Stimulated activated CD8-positive, alpha-beta memory T cell treated with anti-CD3 and anti-CD28 coated beads, Interleukin-7, amount 100 ng/mL, for 1 hour (primary cell): ENCODE measurements at places on chromosomes 6 and 20.

DNA sequence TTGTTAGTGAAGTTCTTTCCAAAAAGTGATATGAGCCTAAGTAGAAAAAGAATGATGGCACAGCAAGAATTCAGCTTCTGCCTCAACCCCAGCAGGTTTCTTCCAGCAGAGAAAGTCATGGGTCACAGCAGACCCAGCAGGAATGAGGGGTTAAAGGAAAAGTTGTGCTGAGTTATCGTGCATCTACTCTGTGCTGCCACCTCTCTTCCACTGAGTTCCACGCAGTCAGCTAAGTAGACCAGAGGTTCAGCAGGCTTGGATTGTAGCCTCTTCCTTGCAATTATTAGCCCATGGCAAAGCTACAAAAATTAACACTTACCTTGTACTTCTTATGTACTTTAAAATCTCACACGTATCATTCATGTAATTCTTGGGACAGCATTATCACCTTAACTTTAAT lies 510.8 kb downstream of the PTPRT start:
- no peak for DNase-seq

- DNase-seq: no peak
These were observed 14.2 kb downstream of the VEGFA start for GRCh38 chr6:43784049-43784855.

GRCh38 chr6:97068211-97068610 lies 143.7 kb downstream of the KLHL32 start:
- DNase-seq: no peak

- DNase-seq: no peak
These were observed 53.9 kb downstream of the FAM120B start for GRCh38 chr6:170360476-170360875.

DNA sequence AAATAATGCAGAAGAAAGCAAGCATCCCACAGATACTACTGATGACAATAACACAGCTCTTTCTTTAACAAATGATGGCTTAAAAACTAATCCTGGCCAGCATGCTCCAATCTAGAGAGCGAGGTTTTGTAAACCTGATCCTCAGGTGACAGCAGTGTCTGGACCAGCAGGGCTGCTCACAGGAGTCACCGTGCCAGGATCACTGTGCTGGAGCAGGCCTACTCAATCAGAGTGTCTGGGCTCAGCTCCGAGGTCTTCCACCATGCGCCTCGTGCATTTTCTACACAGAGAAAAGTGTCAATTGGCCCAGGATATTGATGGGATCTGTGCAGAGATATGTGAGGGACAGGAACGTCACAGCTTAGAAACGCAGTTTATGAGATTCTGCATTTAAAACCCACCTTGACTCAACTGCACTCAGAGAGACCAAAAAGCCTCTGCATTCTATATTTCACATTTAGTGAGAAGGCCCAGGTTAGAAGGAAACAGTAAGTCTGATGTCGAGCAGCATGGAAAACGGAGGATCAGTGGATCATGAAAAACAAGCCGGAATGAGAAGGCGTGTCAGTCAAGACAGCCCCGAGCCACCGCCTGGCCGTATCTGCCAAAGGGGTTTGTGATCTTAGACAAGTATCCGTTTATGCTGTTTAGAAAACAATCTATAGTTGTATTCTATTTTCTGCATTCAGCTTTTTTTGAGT lies 7.8 kb downstream of the RAMACL start:
- DNase-seq: no peak

DNA sequence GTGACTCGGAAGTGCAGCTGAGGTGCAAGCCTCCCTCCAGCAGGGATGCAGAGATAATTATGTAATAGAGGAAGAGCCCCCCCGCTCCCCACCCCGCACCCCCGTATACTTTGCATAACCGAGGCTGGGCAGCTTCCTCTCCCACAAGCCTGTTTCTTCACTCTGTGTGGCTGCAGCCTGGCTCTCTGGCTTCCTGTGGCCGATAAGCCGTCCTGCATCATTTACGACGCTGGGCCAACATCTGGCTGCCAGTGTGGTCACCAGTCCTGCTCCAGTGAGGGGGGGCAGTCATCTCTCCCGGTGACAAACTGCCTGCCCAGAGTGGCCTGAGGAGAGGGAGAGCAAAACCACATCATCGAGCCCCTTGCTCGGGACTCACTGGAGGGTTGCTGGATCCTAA lies 59.2 kb downstream of the RBM38 start:
- DNase-seq: no peak

DNA sequence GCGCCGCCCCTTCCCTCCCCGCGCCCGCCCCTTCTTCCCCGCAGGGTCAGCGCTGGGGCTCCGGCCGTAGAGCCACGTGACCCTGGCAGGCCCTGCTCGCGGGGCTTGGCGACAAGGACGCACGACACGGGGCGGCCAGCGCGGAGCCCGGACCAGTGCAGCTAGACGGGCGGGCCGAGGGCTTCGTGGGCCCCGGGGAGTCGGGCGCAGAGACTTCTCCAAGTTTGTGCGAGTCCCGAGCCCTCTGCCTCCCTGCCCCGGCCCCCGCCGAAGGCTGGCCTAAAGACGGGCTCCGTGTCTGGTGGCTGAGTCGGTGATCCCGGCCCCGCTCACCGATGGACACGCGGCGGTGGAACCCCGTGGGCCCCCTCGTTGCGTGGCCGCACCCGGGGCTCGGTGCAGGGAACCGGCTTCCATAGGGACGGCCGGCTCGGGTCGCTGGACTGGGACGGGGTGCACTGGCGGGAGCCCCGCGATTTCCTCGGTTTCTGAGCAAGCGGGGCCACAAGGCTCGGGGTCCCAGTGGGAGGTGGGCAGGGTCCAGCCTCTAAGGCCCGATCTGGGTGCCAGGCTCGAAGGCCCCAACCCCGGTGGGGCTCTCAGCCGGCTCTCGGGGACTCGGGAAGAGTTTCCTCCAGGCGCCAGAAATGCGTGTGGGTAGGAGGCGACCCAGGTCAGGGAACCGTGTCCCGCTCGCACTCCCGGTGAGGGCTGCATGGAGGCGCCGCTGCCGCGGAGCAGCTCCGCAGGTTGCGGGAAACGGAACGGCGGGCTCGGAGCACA lies 452 bp upstream of the GATA5 start:
- DNase-seq: no peak

- DNase-seq: no peak
These were observed 25.1 kb downstream of the KIF16B start for GRCh38 chr20:16548068-16548672.

- DNase-seq: peak; percentile 66
These were observed at the start of gene PCMTD2 for GRCh38 chr20:64255361-64256281. TSS of gene PCMTD2 (plus strand) at chr20:64255748. CDS start at chr20:64259966, 4,218 bp downstream.

GRCh38 chr6:21312118-21312517 lies 281.4 kb upstream of the SOX4 start:
- DNase-seq: no peak

GRCh38 chr6:17483391-17484016 lies 90.1 kb downstream of the CAP2 start:
- DNase-seq: no peak

- no peak for DNase-seq
These were observed 85.1 kb downstream of the PDE7B start for GRCh38 chr6:135936606-135937005.
